ENCODE measurements at places on chromosomes 1 and 21.

- H3K4me3 ChIP-seq, result no peak overlapping the region
- DNase-seq, result no peak
- no peaks in the 10 kb centered on the region for H3K36me3 ChIP-seq
These were observed 69.2 kb upstream of the EPS8L3 start for GRCh38 chr1:109832945-109833344.

- peak overlapping the region; percentile 61 for H3K27ac ChIP-seq
- DNase-seq, result peak; percentile 77
- no peaks in the 10 kb centered on the region for H3K36me3 ChIP-seq
- H3K4me3 ChIP-seq, result no peak overlapping the region
- no peaks in the 10 kb centered on the region for H3K27me3 ChIP-seq
These were observed 100.7 kb upstream of the SLC25A33 start for GRCh38 chr1:9438431-9439073.

DNA sequence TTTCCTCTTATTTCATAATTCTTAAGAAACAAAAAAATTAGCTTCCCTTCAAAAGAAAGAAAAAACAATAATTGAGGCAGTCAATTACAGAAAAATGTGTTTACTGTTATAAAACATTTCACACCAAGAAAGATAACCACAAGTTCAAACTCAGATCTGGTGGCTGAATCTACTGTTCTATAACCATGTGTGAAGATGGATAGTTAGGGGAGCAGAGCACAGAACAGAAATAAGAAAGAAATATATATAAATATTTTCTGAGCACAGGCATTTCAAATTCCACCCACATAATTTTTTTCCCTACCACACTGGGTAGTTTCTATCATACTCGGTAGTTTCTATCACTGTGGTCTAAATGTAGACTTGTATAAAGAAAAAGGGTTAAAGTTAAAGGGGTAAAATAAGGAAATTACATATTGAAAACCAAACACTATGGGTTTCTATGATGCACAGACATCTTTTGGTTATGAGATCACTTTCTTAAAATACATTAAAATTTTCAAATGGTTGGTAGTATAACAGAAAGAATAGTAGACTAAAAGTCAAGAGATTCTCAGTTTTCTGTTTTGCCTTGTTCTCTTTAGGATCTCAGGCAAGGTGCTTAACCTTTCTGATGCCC, 10.8 kb downstream of the LYST start:
- no peak overlapping the region for H3K27ac ChIP-seq
- no peaks in the 10 kb centered on the region for H3K36me3 ChIP-seq
- H3K4me1 ChIP-seq, result no peaks in the 10 kb centered on the region

GRCh38 chr1:81351864-81352263, 448.9 kb upstream of the ADGRL2 start:
- no peaks in the 10 kb centered on the region for H3K36me3 ChIP-seq
- H3K4me1 ChIP-seq, result no peaks in the 10 kb centered on the region
- no peak for DNase-seq
- H3K4me3 ChIP-seq, result no peak overlapping the region
- no peak overlapping the region for H3K27ac ChIP-seq

DNA sequence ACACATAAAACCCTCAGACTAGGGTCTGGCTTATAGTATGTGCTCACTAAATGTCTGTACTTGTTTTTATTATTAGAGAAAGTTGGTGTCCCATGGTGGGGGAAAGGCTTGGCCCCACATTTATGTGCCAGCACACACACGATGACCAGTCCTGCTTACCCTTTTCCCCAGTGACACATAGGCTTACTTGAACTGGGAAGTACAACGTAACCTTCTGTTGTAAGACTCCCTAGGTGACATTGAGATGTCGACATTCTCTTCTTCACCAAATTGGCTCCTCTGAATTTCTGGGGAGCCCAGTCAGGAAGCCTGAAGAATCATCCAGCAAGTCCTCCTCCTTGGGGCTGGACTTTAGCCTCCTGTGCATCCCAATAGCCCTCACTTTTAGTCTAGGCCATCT, 1.7 kb upstream of the MECR start:
- H3K27ac ChIP-seq, result no peak overlapping the region
- no peaks in the 10 kb centered on the region for H3K36me3 ChIP-seq
- DNase-seq, result no peak
- peaks cover 17% of the 10 kb centered on the region for H3K4me1 ChIP-seq

- no peak overlapping the region for H3K27ac ChIP-seq
- peaks cover 7% of the 10 kb centered on the region for H3K4me1 ChIP-seq
- no peak for DNase-seq
- no peak overlapping the region for H3K4me3 ChIP-seq
These were observed 6.1 kb upstream of the ELAPOR1 start for GRCh38 chr1:109107785-109108184.

- peak; percentile 80 for DNase-seq
- H3K4me3 ChIP-seq, result peak overlapping the region; percentile 81
- no peaks in the 10 kb centered on the region for H3K27me3 ChIP-seq
- H3K27ac ChIP-seq, result peak overlapping the region; percentile 99
These were observed 1.3 kb downstream of the DENND4B start for GRCh38 chr1:153945131-153945794.

GRCh38 chr1:11684070-11684469, 3.1 kb upstream of the MAD2L2 start:
- peaks cover 10% of the 10 kb centered on the region for H3K4me1 ChIP-seq
- DNase-seq, result no peak
- H3K27ac ChIP-seq, result no peak overlapping the region
- no peak overlapping the region for H3K4me3 ChIP-seq

DNA sequence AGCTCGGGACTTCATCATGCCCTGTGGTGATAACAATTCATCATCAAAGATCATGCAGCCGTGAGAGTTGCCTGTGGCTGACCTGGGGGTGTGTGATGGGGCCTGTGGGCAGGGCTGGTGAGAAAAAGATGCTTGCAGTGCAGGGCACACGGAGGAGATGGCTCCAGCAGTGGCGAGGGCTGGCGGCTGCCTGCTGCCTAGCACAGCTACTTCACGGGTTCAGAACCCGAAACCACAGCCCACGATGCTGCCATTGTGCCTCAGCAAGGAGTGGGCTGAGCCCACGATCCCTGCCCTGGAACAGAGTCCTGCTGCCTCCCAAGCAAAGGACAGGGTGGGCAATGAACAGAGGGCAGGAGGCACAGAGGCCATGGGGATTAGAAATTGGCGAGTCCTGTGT, 631 bp upstream of the KRTAP10-9 start:
- no peak overlapping the region for H3K4me3 ChIP-seq
- DNase-seq, result no peak
- H3K4me1 ChIP-seq, result no peaks in the 10 kb centered on the region
- no peak overlapping the region for H3K27ac ChIP-seq

- no peak for DNase-seq
- peaks cover 25% of the 10 kb centered on the region for H3K4me1 ChIP-seq
- no peaks in the 10 kb centered on the region for H3K36me3 ChIP-seq
- peak overlapping the region; percentile 90 for H3K27ac ChIP-seq
- peak overlapping the region; percentile 100 for H3K4me3 ChIP-seq
- no peaks in the 10 kb centered on the region for H3K27me3 ChIP-seq
These were observed 837 bp upstream of the USP21 start for GRCh38 chr1:161158316-161159010.

DNA sequence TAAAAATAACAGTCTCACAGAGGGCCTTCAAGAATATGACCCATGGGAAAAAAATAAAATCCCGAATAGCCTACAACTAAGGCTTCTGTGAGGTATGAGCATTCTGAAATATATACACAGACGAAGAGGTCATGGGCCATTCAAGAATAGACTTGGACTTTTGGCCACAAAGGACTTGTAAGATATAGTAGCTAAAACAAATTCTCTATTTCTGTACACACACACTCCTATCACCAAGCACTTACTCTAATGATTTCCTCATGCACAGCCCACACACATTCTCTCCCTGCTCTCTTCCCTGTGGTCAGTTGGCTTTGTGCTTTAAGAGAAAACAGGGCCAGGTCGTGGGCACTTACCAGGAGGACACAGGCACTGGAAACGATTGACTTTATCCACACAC, 69.7 kb upstream of the ADAM30 start:
- DNase-seq, result no peak
- peaks cover 13% of the 10 kb centered on the region for H3K36me3 ChIP-seq
- no peaks in the 10 kb centered on the region for H3K4me1 ChIP-seq
- H3K4me3 ChIP-seq, result no peak overlapping the region
- no peak overlapping the region for H3K27ac ChIP-seq

DNA sequence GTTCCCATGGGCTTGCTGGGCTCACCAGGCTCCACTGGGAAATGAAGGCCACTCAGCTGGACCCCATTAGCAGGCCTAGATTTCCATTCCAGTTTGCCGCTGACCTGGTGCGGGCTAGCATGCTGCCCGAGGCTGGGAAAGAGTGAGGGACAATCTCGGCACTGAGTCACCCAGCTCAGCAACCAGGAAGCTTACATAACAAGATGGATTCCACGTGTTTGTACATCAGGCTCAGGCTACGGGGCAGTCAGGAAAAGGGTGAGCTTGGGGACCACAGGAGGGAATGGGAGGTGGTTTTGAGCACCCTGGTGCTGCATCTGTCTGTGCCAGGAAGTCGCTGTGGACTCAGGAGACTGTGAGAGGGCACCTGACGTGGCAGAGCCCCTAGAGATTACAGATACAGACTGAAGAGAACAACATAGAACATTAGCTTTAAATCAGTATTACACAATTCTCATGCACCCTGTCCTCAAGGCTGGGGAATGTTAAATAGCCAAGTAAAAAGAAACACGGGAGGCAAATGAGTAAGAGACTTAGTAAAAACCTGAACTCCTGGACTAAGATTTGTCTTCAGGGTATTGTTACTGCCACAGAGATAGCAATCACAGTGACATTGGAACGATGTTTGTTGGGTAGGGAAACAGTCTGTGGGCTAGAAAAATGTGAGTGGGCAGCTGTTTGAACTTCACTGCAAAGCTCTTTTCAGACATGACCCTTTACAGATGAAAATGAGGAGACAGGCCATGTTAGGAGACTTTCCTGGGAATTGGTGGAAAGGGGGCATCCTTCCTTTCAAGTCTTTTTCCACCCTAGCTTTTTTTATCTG, 51.1 kb downstream of the GLUL start:
- peaks cover 17% of the 10 kb centered on the region for H3K4me1 ChIP-seq
- H3K27me3 ChIP-seq, result no peaks in the 10 kb centered on the region
- no peak overlapping the region for H3K27ac ChIP-seq
- H3K36me3 ChIP-seq, result no peaks in the 10 kb centered on the region

GRCh38 chr1:109112056-109112651, 1.8 kb upstream of the ELAPOR1 start:
- H3K4me1 ChIP-seq, result peaks cover 12% of the 10 kb centered on the region
- no peak for DNase-seq
- H3K4me3 ChIP-seq, result peak overlapping the region; percentile 36
- H3K27me3 ChIP-seq, result peaks cover 20% of the 10 kb centered on the region
- H3K36me3 ChIP-seq, result no peaks in the 10 kb centered on the region

DNA sequence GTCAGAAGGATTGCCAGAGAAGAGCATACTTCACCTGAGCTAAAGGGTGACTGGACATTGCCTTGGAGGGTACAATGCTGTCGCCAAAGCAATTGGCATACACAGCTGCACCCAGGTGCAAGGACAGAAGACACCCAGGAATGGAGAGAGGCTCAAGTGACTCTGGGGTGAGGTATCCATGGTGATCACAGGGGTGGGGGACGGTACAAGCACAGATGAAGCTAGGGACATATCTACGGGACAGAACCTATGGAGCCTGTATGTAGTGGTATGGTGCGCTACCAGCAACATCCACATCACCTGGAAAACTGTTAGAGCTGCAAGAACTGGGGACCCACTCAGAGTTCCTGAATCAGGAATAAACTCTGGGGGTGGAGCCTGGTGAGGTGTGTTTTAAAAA, 286.1 kb downstream of the PCP4 start:
- H3K36me3 ChIP-seq, result no peaks in the 10 kb centered on the region
- no peak overlapping the region for H3K27ac ChIP-seq
- no peaks in the 10 kb centered on the region for H3K4me1 ChIP-seq

DNA sequence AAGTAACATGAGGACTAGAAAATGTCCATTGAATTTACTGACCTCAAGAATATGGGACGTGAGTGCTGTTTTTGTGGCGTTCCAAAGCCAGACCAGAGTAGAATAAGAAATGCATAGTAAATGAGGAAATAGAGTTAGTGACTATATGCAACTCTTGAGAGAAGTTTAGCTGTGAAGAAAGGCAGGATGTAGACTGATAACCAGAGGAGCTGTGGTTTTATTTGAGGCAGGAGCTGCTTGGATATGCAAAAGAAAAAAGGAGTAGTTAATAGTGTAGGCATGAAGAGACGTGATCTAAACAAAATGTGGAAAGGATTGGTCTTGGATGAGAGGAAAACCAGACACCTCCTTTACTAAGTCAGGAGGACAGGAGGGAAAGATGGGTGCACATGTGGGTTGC, 28.2 kb downstream of the DNAH14 start:
- H3K4me1 ChIP-seq, result no peaks in the 10 kb centered on the region
- no peaks in the 10 kb centered on the region for H3K36me3 ChIP-seq
- no peaks in the 10 kb centered on the region for H3K27me3 ChIP-seq
- no peak for DNase-seq
- H3K27ac ChIP-seq, result no peak overlapping the region
- H3K4me3 ChIP-seq, result no peak overlapping the region

GRCh38 chr1:180577361-180577760, 18.6 kb downstream of the OVAAL start:
- H3K4me1 ChIP-seq, result no peaks in the 10 kb centered on the region
- H3K27ac ChIP-seq, result no peak overlapping the region

- H3K27me3 ChIP-seq, result no peaks in the 10 kb centered on the region
- no peaks in the 10 kb centered on the region for H3K4me1 ChIP-seq
- H3K36me3 ChIP-seq, result no peaks in the 10 kb centered on the region
- H3K27ac ChIP-seq, result no peak overlapping the region
- DNase-seq, result no peak
These were observed 31.0 kb upstream of the LRRC52 start for GRCh38 chr1:165512816-165513215.

GRCh38 chr21:45365608-45366241, 39.2 kb upstream of the COL18A1 start:
- H3K27me3 ChIP-seq, result no peaks in the 10 kb centered on the region
- DNase-seq, result no peak
- no peaks in the 10 kb centered on the region for H3K36me3 ChIP-seq
- no peak overlapping the region for H3K4me3 ChIP-seq
- H3K4me1 ChIP-seq, result peaks cover 8% of the 10 kb centered on the region

DNA sequence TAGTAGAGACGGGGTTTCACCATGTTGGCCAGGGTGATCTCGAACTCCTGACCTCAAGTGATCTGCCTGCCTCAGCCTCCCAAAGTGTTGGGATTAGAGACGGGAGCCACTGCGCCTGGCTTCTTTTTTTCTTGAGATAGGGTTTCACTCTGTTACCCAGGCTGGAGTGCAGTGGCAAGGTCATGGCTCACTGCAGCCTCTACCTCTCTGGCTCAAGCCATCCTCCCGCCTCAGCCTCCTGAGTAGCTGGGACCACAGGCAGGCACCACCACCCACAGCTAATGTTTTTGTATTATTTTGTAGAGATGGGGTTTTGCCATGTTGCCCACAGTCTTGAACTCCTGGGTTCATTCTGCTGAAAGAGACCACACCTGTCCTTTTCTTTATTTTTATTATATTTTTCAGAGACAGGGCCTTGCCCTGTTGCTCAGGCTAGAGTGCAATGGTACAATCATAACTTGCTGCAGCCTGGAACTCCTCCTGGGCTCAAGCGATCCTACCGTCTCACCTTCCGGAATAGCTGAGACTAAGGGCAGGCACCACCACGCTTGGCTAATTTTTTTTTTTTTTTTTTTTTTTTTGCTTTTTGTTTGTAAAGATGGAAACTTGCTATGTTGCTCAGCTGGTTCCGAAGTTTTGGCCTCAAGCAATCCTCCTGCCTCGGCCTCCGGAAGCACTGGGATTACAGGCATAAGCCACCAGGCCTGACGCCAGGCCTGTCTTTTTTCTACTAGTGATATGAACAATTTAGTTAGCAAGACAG, 3.1 kb downstream of the LMNA start:
- H3K27ac ChIP-seq, result peak overlapping the region; percentile 99
- no peaks in the 10 kb centered on the region for H3K36me3 ChIP-seq
- peak overlapping the region; percentile 94 for H3K4me3 ChIP-seq

GRCh38 chr1:185566995-185567394, 167.2 kb upstream of the HMCN1 start:
- H3K27me3 ChIP-seq, result no peaks in the 10 kb centered on the region
- no peaks in the 10 kb centered on the region for H3K4me1 ChIP-seq
- no peak overlapping the region for H3K27ac ChIP-seq

Measured in gastrocnemius medialis (tissue), 4 donors.